Endothelial cell of umbilical vein (primary cell): ENCODE measurements at places on chromosomes 6 and 20. TPM values are rescaled to one million over a fixed set of nuclear protein-coding genes. Genes with fewer than 3 reads are reported as not detected.

DNA sequence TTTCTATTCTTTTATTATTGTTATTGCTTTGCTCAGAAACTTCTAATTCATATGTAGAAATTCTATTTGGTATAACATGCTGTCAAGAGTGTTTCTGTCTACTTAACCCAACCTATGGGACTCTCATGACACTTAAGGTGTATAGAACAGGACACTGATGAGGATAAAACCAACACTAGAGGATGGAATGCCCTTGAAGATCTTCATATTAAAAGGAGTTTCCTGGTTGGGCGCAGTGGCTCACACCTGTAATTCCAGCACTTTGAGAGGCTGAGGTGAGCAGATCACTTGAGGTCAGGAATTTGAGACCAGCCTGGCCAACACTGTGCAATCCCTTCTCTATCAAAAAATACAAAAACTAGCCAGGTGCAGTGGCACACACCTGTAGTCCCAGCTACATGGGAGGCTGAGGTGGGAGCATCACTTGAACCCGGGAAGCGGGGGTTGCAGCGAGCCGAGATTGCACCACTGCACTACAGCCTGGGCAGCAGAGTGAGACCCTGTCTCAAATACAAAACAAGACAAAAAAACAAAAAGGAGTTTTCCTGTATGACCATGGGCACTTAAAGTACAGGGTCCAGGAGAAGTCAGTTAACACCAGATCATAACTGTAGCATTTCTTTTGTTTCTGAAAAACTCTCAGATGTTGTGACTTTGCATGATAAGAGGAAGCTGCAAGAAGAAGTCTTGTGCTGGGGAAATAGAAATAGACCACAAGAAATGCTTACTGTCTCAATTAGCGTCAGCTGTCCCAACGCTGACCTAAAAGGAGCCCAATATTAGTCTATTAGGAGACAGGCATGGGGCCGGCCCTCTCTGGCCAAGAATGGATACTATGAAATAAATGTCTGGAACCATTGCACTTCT, 38.9 kb upstream of the CD2AP start:
- no peak for DNase-seq
- no peak overlapping the region for H3K27ac ChIP-seq
- no peak overlapping the region for H3K4me3 ChIP-seq
- no peaks in the 10 kb centered on the region for H3K27me3 ChIP-seq
- no peaks in the 10 kb centered on the region for H3K36me3 ChIP-seq

SNX3 gene
- total RNA-seq: 141 and 155 TPM in 2 replicates

DNA sequence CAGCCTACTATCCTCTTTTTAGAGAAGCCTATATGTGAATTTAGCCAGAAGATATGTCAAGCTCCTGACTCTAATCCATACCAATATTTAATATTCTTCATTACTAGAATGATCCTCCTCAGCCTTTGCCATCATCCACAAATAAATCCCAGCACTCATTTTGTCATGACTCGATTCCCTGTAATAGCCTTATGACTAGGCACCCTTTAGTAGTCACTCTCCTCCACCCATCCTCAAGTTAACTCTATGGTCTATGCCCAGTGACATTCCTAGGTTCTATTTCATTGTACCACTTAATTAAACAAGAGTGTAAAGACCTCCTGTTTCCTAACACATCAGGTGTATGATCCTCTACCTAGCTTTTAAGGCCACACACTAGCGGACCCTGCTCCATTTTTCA, 450.4 kb upstream of the CITED2 start:
- no peaks in the 10 kb centered on the region for H3K36me3 ChIP-seq
- H3K27me3 ChIP-seq: no peaks in the 10 kb centered on the region
- H3K27ac ChIP-seq: no peak overlapping the region
- peaks cover 17% of the 10 kb centered on the region for H3K4me1 ChIP-seq
- DNase-seq: no peak

HLA-G gene
- 0.24 TPM in 1 of 2 replicates, not detected in the other for total RNA-seq

GRCh38 chr6:118890997-118891790, 2.8 kb upstream of the ASF1A start:
- no peak for DNase-seq
- no peaks in the 10 kb centered on the region for H3K27me3 ChIP-seq
- no peaks in the 10 kb centered on the region for H3K36me3 ChIP-seq
- peaks cover 15% of the 10 kb centered on the region for H3K4me1 ChIP-seq

DNA sequence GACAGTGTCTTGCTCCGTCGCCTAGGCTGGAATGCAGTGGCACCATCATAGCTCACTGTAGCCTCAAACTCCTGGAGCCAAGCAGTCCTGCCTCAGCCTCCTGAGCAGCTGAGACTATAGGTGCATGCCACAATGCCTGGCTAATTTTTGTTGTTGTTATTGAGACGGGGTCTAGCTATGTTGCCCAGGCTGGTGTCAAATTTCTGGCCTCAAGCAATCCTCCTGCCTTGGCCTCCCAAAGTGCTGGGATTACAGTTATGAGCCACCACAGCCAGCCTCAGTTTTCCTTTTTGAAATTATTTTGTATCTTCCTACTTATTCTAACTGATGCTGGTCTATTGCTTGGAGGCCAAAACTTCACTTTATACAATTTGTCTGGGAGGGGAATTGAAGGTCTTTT, 436.1 kb downstream of the UTRN start:
- no peaks in the 10 kb centered on the region for H3K36me3 ChIP-seq
- DNase-seq: no peak
- H3K4me3 ChIP-seq: no peak overlapping the region
- no peaks in the 10 kb centered on the region for H3K4me1 ChIP-seq
- no peaks in the 10 kb centered on the region for H3K27me3 ChIP-seq

GRCh38 chr6:21227486-21227885, 366.1 kb upstream of the SOX4 start:
- DNase-seq: no peak
- H3K27ac ChIP-seq: no peak overlapping the region
- no peaks in the 10 kb centered on the region for H3K27me3 ChIP-seq
- H3K4me1 ChIP-seq: no peaks in the 10 kb centered on the region
- H3K4me3 ChIP-seq: no peak overlapping the region

PTK6 gene
- total RNA-seq: 0.18 TPM in 1 of 2 replicates, not detected in the other

DNA sequence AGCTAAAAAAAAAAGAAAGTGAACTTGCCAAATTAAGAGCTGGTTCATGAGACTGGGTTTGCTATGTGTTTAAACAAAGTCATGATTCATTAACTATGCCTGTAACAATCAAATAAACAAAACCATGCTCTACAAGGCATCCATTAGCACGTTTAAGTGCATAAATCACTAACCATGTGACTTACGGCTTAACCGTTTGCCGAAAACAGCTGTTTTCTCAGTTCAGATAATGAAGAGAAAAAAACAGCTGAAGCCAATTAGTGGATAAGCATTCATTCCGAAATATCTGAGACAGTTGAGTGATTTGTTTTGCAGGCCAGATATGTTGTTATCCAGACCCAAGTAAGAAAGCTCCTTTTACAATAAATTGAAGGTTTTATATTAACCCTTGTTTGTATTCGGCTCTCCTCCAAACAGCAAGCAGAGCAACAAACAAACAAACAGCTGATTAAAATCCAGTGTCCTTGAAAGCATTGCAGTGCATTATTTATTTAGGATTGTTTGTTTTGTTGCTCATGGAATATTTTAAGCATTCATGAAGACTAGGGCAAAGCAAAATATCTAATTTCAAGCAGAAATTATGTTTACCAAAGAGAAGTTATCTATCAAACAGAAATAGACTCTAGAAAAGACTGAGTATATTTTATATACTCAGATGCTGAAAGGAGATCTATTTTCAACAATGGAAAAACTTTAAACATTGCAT, 343.5 kb downstream of the RFPL4B start:
- no peaks in the 10 kb centered on the region for H3K36me3 ChIP-seq
- no peaks in the 10 kb centered on the region for H3K27me3 ChIP-seq
- H3K4me1 ChIP-seq: peaks cover 21% of the 10 kb centered on the region

PI16 gene
- total RNA-seq: not detected in 2 replicates

DNA sequence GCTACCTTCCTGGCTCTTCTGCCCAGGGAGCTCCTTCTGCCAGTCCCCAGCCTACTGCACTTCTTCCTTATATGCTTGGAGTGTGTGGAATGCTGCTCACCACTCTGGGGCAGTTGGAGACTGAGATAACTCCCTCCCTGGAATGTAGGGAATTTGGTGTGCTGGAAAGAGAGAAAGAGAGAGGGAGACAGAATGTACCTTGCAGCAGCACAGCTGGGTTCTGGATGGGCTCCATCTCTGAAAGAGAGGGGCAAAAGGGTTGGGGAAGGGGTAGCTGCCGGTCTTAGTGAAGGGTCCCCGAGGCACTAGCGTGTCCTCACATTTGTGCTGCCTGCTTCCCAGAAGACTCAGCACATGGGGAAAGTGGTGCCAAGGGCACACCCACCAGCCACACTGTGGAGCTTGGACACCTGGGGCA, 40.2 kb upstream of the DDR1 start:
- no peak overlapping the region for H3K4me3 ChIP-seq
- no peak for DNase-seq
- H3K36me3 ChIP-seq: no peaks in the 10 kb centered on the region
- H3K4me1 ChIP-seq: no peaks in the 10 kb centered on the region
- peaks cover 10% of the 10 kb centered on the region for H3K27me3 ChIP-seq
- no peak overlapping the region for H3K27ac ChIP-seq

DOP1A gene
- total RNA-seq: 12.3 and 14.2 TPM in 2 replicates

- no peaks in the 10 kb centered on the region for H3K36me3 ChIP-seq
- H3K4me3 ChIP-seq: no peak overlapping the region
- H3K27ac ChIP-seq: no peak overlapping the region
- H3K27me3 ChIP-seq: no peaks in the 10 kb centered on the region
- no peak for DNase-seq
- no peaks in the 10 kb centered on the region for H3K4me1 ChIP-seq
Observed at GRCh38 chr6:101226677-101227135, 166.8 kb upstream of the GRIK2 start.

KAT14 gene
- 9.5 and 11.7 TPM in 2 replicates for total RNA-seq

GRCh38 chr6:163837691-163838431, 423.3 kb downstream of the QKI start:
- no peaks in the 10 kb centered on the region for H3K4me1 ChIP-seq
- H3K27ac ChIP-seq: no peak overlapping the region
- H3K27me3 ChIP-seq: no peaks in the 10 kb centered on the region
- no peak overlapping the region for H3K4me3 ChIP-seq
- no peak for DNase-seq
- H3K36me3 ChIP-seq: no peaks in the 10 kb centered on the region

DNA sequence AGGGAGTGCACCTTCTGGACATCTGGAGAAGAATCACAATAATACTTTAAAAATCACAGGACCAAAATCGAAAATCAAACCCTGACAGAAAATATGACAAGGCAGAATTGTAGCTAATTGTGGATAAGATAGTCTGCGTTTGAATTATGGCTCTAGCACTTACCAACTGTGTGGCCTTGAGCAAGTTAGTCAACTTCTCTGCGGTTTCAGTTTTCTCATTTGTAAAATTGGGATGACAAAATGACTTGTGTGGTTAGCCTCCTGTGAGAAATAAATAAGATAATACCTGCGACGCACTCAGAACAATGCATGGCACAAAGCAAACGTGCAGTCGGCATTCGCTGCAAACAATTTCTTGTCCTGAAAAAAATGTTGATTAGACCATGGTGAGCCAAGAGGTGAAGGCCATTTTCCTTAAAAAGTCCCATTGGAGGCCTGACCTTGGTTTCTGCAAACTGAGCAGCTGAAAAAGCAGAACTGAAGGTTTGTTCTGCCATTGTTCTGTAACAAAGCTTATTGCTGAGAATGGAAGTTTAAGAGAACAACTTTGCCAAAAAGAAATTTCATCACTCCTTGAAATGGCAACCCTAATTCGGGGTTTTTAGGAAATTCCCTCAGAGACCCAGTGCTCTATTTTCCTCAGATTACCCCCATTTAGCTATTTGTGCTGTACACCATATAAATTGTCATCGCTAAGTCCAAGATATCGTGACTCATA, 266.3 kb downstream of the ERMARD start:
- peaks cover 16% of the 10 kb centered on the region for H3K27me3 ChIP-seq
- H3K36me3 ChIP-seq: no peaks in the 10 kb centered on the region
- no peak overlapping the region for H3K4me3 ChIP-seq
- no peak for DNase-seq
- no peak overlapping the region for H3K27ac ChIP-seq

GRCh38 chr6:29763491-29764289, 40.5 kb downstream of the HLA-F start:
- peak overlapping the region; percentile 93 for H3K27ac ChIP-seq
- DNase-seq: peak; percentile 95
- H3K27me3 ChIP-seq: no peaks in the 10 kb centered on the region
- peaks cover 29% of the 10 kb centered on the region for H3K4me1 ChIP-seq
- H3K4me3 ChIP-seq: no peak overlapping the region
- no peaks in the 10 kb centered on the region for H3K36me3 ChIP-seq

KHDRBS2 gene
- not detected in 2 replicates for total RNA-seq

SMOC2 gene
- total RNA-seq: not detected in 2 replicates

- no peak overlapping the region for H3K4me3 ChIP-seq
- H3K36me3 ChIP-seq: no peaks in the 10 kb centered on the region
Observed at GRCh38 chr6:165807249-165807960, 144.4 kb upstream of the PDE10A start.

RAMACL gene
- total RNA-seq: 4.0 and 5.3 TPM in 2 replicates

BAG2 gene
- total RNA-seq: 3.6 and 3.9 TPM in 2 replicates

DNA sequence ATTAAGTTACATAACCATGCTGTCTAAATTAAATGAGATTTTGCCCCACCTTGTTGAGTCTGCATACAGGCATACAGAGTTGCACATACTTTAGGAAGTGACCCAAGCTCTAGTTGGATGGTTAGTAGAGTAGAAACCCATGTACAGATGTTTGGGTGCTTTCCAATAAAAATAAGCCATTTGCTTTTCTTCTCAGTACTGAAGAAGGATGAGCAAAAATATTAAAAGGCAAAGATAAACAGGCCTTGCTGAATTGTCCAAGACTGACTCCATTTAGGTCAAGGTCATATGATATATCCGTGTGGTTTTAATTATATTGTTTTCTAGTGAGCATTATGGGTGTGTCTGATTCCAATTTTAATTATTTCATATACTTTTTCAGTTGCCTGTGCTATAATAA, 589.4 kb downstream of the RFPL4B start:
- H3K27me3 ChIP-seq: no peaks in the 10 kb centered on the region
- no peak overlapping the region for H3K27ac ChIP-seq
- peaks cover 22% of the 10 kb centered on the region for H3K4me1 ChIP-seq
- H3K36me3 ChIP-seq: no peaks in the 10 kb centered on the region
- no peak overlapping the region for H3K4me3 ChIP-seq
- no peak for DNase-seq

GRCh38 chr6:1923449-1923848, 313.7 kb downstream of the FOXC1 start:
- H3K4me1 ChIP-seq: no peaks in the 10 kb centered on the region
- H3K27me3 ChIP-seq: no peaks in the 10 kb centered on the region
- no peak for DNase-seq
- no peaks in the 10 kb centered on the region for H3K36me3 ChIP-seq
- no peak overlapping the region for H3K4me3 ChIP-seq

SLC22A7 gene
- not detected in 2 replicates for total RNA-seq
